GM04503 (cell line): ENCODE measurements at places on chromosomes 16 and 17.

GRCh38 chr16:62035115-62036092 lies 834 bp downstream of the CDH8 start:
- DNase-seq = no peak

GRCh38 chr17:52636443-52636842 lies 477.9 kb upstream of the CA10 start:
- no peak for DNase-seq

GRCh38 chr17:42241871-42242270 lies 34.3 kb downstream of the STAT5B start:
- no peak for DNase-seq

DNA sequence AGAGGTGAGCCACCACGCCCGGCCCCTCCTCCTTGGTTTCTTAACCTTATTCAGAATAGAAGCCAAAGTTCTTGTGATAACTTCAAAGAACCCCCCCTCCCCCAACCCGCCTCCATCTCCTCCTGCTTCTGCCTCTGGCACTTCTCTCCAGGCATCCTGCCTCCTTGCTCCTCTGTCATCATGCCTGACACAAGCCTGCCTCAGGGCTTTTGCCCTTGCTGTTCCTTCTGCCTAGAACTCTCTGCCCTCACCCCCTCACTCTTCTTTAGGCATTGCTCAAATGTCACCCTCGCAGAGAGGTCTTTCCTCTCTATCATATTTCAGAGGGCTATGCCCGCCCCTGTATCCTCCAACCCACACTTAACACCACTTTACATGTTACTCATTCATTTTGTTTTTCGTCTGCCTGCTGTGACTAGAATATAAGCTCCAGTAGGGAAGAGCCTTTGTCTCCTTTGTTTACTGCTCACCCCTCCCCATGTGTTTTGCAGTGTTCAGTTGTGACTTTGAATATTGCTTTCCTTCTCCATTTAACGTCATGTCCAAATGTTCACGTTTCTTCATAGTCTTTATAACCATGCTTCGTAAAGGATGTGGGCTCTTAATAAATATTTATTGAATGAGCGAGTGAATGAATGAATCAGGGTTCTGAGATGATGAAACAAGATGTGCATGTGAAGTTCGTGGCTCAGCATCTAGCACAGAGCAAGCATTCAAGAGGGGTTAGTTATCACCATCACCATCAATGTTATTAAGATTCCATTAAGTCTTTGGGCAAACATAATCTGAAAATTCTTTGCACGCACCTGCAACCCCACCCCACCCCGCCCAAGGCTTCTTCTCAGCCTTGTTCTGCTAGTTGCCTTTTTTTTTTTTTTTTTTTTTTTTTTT lies 186.2 kb upstream of the WSCD1 start:
- no peak for DNase-seq

GRCh38 chr17:76072148-76072858 lies at the start of gene SRP68:
Gene SRP68, minus strand, starts transcription at chr17:76072517. Its CDS starts 26 bp downstream, at chr17:76072491.
- peak; percentile 45 for DNase-seq

DNA sequence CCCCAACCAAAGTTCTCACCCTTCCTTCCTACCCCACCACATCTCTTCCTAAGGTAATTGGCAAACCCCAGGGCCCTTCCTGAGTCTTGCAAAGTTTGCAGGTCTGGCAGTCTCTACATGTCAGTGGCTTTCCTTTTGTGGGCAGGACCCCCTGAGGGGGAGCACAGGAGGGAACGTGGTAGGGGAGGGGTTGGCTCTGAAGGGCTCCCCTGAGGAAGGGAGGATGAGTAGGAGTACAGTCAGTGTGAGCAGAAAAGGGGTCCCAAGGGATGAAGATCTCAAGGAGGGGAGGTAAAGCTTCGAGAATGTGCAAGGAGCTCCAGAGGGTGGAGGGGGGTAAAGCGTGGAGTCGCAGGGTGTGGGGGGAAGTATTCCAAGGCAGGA lies 206.9 kb downstream of the RAB11FIP4 start:
- DNase-seq = no peak

DNA sequence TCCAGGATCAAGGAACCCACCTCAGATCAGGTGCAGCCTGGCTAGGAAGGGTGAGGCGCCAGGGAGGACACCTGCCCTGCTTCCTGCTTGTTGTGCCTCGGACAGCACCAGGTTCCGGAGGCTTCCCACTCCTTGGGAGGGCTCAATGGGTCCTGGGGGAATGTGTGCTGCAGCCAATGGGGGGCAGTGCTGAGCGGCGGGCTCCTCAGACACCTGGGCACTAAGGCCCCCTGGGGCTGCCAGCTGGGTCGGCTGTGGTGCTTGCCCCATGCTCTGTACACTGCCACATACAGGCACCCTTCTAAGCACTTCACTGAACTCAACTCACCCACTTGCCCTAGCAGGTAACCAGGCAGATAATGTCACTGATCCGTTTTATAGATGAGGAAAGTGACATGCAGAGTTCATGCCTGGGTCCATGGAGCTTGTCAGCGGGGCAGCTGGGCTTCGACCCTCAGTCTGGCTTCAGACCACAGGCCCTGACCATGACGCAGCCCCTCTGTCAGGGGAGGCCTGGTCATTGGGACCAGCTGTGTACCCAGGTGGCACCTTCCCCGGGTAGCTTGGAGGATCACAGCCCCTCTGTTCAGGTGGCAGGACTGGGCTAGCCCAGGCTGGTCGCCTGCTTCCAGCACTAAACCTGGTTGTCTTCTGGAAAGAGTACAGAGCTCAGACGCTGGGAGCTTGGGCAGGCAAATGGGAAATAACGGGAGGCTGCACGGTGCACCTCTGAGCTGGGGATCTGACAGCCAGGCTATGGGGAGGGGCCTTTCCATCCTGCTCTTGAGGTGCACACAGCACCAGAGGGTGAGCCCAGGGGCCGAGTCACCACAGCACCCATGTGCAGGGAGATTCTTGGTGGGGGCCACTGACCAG lies 8.2 kb downstream of the FN3K start:
- DNase-seq = no peak

- DNase-seq = no peak
Observed at GRCh38 chr17:68453991-68454665, 3.2 kb downstream of the WIPI1 start.

- peak; percentile 68 for DNase-seq
Observed at GRCh38 chr17:37802712-37803416, 58.0 kb upstream of the HNF1B start.

DNA sequence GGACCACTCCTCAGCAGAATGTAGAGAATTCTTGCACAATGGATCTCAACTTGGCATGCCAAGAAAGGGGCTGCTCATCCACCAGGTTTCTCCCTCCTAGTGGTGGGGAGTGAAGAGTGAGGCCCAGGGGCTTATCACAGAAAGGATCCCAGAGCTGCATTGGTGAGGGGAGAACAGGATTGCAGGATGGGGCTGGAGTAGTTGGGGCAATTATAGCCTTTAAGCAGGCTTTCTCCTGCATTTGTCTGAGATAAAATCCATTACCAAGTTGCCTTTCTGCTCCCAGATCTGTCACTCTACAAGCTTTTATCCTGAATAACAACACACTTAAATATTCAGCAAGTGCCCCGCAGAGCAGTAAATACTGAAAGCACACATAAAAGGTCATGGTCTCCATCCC lies 130.8 kb upstream of the CES5A start:
- no peak for DNase-seq

DNA sequence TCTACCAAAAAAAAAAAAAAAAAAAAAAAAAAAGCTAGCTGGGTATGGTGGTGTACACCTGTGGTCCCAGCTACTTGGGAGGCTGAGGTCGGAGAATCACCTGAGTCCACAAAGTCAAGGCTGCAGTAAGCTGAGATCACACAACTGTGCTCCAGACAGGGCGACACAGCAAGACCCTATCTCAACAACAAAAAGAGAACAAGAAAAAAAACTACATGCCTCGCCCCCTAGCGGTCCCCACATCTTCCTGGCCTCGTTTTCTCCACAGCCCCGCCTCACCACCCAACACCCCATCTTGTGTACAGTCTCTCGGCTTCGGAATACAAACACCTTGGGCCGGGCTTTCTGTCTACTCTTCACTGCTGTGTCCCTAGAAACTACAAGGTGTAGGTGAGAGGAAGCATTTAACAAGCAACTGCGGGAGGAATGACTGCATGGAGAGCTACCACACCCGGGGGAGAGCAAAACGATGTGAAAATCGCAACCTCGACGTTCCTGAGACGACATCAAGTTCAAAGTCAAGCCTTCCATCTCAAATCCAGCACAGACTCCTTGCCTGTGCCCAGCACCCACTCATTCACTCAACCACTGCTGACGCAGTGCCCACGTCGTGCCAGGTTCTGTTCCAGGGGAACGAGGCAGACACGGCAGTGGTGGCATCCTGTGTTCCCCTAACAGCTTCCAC lies 9.0 kb downstream of the NTAN1 start:
- DNase-seq = no peak

DNA sequence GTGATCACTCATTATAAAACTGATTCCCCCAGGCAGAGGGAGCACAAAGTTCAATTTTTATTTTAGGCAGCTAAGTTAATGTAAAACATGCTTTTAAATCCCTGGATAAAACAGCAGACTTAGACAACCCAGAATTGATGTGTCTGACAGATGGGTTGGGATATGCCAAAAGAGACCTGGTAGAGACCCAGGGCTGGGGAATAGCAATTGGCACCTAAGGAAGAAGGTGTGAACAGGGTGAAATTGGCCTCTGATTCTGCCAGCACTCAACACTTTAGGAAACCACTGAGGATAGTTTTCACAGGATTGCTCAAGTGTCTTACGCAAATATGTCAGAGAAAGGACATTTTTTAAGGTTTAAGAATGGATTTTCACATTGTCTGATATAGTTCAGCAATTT lies 938.2 kb upstream of the CDH8 start:
- no peak for DNase-seq
